Head of caudate nucleus (tissue), 42 donors: ENCODE measurements at places on chromosomes 7 and 10.

DNA sequence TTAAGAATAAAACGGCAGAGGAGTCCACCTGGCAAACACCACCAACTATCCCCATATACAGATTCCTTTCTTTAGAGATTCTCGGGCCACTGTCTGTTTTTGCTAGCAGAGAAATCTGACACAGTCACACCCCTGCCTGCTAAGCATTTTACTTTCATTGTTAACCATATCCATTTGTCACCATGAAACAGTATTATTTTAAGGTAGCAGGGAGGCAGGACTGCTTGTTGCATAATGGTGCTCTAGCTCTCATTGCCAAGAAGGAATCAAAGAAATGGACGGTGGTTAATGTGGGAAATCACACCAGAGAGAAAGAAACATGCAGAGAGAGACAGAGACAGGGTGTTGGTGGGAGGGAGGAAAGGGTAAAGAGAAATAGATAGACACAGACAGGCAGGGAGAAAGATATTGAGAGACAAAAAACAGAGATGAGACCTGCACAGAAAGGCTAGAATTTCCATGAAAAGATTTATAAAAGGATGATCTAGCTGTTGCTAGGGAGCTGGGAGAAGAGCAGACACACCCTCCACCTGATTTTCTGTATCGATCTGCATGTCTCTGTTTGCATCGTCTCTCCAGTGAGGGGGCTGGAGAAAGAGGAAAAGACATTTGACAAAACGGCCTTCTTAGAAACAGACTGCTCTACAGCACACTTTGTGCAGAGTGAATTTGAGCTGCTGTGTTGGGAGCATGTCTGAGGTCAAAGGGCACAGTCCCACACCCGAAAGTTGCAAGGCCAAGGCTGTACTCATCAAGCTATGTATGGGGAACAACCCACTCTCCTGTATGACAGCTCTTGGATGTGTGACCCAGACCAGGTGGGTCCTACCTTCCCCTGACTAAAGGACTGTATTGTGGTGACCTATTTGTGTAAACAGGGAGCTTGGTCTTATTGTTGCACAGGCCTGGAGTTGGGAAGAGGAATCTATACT is 303.1 kb downstream of the FZD1 start:
- no peak for DNase-seq

DNA sequence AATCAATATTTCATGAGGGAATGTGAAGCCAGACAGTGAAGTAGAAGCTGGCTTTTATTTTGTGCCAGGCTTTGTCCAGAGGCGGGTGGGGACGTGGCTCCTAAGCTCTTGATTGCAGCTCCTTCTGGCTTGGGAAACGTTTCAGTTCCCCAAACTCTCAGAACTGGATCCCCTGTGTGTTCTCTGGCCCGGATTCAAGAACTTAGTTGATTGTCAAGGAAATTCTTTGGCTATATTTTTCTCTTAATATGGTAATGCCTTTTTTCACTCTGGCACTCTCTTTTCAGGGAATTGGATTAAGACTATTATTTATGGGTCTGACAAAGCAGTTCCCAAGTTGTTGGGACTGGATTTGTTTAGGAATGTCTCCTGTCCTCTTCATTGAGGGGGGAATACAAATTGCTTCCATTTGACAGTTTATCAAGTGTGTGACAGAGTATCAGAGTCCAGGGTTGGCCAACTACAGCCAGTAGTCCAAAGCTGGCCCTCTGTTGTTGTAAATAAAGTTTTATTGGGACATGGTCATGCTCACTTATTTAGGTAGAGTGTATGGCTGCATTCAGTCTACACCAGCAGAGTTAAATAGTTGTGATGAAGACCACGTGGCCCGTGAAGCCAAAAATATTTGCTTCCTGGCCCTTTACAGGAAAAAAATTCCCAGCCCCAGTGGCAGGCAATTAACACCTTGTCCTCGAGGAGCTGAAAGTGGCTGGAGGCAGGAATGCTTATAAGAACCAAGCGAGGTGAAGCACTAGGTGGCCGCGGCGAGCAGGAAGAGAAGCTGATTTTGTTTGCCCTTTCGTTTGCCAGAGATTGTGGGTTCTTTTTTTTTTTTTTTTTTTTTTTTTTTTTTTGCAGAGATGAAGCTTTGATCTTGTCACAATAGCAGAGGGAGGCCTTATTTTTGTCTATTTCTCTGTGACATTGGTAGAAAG is 34.3 kb downstream of the HTRA1 start:
- no peak for DNase-seq

DNA sequence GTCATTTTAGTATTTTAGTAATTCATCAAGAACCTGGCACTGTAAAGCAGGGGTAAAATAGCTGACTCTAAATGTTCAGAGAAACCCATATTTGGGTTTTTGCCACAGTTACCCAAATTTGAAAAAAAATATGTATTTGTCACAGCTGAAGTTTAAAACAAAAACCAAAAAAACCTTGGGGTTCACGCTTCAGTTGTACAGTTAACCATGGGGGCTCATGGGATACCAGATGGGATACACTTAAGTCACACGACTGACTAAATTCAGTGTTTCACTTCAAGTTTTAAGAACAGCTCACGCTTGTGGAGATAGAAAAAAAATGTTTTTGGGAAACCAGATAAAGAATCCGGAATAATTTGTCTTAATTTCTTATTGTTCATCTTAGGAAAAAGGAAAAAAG is 2.1 kb downstream of the ARL3 start:
- no peak for DNase-seq

GRCh38 chr7:30034501-30034900 is 6.3 kb downstream of the PLEKHA8 start:
- DNase-seq: no peak

DNA sequence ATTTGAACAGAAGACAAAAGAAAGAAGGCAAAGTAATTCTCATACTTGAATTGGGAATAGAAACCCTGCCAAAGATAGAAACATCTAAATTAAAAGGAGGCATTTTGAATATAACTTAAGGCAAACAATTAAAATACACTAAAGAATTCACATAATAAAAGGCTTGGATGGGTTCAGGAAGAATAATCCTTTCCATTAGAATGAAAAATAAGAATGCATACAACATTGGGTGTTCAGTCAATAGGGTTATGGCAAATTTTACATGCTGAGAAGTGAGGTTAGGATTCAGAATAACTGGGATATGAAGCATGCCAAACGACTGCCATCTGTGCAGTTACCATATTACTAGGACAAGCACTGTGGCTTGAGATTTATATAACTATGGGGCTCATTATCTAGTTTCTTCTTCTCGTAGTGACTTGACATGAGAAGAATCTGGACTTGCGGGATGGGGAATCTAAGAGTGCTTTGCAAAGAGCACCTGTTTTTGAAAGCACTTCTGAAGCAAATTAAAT is 326.5 kb downstream of the THSD7A start:
- DNase-seq: no peak

- DNase-seq: no peak
Observed at GRCh38 chr7:99120916-99121315, 23.0 kb downstream of the SMURF1 start.

GRCh38 chr7:124412531-124412930 is 353.1 kb downstream of the GPR37 start:
- DNase-seq: no peak

DNA sequence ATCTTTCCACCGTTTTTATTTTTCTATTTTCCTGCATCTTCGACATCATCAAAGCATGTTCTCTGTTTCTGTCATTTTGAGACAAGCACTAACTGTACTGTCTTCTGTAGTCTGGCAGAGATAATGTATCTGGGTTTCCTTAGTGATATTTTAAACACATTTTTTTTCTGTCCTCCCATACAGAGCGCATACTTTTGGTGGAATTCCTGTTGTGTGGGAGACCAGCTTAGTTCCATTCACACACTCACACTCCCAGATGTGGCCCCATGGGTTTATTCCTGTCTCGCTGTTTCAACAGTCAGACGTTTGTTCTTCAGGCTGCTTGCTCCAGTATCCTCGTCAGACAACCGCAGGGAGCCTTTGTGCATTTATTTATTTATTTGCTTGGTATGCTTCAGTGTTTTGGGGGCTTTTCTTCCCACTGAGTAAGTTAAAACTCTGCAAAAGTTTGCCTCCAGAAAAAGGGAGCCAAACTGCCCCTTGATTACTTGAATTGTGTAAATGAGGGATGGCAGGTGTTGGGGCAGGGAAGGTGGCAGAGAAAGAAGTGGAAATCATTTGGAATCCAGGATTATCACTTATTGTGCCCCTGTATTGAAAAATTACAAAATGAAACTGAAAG is 456.8 kb upstream of the KLF6 start:
- DNase-seq: no peak

GRCh38 chr7:130940326-130940725 is 206.3 kb upstream of the KLF14 start:
- DNase-seq: no peak

DNA sequence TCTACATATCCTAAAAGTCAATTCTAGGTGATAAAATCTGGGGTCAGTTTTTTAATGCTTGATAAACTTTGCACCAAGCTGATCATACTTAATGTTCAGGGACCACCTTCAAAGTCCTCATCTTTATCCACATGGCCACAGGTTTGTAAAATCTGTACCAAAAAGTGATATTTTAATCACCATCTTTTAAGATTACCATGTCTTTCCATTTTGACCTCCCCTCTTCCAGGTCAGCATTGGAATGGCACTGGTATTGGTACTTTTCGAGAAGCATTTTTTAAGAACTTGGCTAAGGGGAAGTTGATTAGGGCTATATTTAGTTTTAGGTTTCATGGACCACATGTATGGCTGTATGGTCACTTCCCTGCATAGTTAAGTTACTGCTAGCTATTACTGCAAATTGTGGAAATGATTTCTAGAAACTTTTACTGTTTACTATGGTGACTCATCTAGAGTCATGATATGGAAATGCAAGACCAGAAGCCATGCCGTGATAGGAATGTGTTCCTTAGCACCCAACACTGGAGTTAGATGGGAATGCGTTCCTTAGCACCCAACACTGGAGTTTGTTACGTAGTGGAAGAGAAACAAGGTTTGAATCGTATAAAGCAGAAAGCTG is 50.8 kb upstream of the ABLIM1 start:
- no peak for DNase-seq

DNA sequence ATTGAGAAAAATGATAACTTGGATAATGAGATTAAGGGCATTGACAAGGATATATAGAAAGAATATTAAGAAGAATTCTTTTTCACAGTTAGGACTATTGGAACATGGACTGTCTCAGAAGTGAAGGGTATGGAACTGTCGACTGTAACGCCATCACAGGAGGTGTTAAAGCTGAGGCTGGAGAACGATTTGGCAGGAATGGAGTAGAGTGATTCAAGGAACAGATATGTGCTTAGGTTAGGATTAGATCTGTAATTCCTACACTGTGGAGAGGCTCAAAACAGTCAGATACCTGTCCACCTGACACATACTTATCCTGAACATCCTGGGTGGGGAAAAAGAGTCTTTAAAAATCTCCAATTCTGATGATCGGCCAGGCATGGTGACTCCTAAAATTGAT is 30.9 kb downstream of the RHOBTB1 start:
- DNase-seq: no peak

- DNase-seq: peak; percentile 64
Observed at GRCh38 chr7:117014673-117015133, 61.4 kb downstream of the ST7 start.

DNA sequence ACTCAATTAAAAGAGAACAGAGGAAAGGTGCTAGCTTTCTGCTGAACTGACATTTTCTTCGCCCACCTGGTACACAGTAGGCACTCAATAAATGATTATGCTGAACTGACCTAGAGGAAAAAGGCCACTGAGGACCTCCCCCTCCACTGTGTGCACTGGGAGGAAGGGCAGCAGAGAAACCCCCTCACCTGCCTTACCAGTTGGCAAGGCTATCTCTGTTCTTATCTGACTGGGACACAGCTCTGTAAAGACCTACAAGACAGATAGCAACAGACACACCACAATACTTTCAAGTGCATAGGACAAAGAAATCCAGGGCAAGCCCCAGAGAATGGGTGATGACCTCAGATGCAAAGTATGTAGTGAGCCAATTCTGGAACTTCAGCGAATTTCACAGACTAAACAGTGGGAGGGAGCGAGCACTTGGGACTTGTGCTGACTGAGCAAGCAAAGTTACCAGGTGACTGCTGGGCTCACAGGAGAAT is 30.4 kb downstream of the PDLIM1 start:
- no peak for DNase-seq

GRCh38 chr10:92999191-92999590 is 61.4 kb upstream of the CYP26C1 start:
- DNase-seq: no peak

- no peak for DNase-seq
Observed at GRCh38 chr10:24344695-24345463, 135.9 kb downstream of the KIAA1217 start.

- DNase-seq: no peak
Observed at GRCh38 chr7:19665399-19666008, 43.3 kb downstream of the POLR1F start.

GRCh38 chr10:77715088-77715487 is 77.5 kb upstream of the KCNMA1 start:
- DNase-seq: no peak

DNA sequence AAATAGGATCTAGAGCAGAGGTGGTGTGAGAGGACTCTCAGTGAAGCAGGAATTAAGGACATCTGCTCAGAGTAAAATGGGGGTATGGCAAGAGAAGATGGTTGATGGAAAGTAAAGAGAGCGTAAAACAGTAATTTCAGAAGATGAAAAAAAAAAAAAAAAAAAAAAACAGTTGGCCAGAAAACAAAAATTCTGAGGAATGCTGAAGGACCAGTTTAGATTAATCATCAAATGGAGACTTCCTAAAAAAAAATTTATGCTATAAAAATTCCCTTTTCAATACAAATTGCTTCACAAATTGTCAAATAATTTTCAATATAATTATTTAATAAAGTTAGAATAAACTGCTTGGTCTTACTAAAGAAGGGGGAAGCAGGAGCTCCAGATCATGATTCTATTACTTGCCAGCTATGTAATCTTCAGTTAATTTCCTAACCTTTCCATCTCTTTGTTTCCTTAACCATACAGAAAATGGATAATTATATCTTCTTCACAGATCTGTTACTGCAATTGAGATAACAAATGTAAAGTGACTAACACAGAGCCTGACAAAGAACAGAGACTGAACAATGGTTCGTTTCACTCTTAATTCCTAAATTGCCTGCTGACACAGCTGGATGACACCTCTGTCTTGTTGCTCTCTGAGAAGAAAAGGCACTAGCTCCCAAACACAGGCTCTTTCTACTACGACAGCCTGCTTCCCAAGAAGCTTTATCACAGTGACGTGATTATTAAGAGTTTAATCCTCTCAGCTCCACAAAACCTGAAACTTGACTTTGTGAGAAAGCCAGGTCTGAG is 64.9 kb upstream of the GPR22 start:
- no peak for DNase-seq

- DNase-seq: no peak
Observed at GRCh38 chr10:75083972-75084833, 27.3 kb upstream of the SAMD8 start.

- no peak for DNase-seq
Observed at GRCh38 chr7:149333321-149333717, 71.3 kb downstream of the ZNF783 start.
